Psoas muscle (tissue), 8 donors: ENCODE measurements at places on chromosomes 1 and 21.

- no peak for DNase-seq
Observed at GRCh38 chr1:182768963-182769362, 20.6 kb upstream of the NPL start.

DNA sequence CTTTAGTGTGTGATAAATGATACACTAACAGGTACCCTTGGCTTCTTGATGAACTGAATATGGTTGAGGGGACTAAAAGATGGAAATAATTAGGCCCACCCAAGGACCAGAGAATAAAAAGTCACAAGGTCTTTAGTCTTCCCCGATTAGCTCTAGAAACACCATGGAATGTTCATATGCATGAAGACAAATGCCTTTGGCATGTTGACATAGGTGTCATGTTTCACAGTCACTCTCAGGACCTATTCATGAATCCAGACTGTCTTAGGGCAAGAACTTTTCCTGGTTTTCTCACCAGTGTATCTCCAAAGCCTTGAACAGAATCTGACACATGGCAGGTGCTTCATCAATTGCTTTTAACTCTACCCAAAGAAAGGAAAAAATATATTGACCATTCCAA is 412.8 kb downstream of the AJAP1 start:
- no peak for DNase-seq

DNA sequence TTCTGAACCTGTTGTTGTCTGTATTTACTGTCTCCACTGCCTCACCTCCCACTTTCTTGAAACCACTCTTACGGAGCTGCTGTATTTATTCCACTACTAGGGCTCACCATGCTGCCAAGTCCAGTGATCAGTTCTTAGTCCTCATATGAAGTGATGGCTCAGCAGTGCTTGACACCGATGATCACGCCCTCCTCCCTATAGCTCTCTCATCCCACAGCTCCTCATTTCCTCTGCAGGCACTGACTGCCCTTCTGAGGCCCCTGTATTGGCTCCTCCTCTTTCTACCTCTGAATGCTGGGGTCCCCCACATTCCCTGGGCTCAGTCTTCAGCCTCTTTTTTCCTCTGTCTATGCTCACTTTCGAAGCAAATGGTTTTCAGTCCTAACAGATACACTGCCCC is 3.4 kb downstream of the CLCA1 start:
- DNase-seq = no peak

DNA sequence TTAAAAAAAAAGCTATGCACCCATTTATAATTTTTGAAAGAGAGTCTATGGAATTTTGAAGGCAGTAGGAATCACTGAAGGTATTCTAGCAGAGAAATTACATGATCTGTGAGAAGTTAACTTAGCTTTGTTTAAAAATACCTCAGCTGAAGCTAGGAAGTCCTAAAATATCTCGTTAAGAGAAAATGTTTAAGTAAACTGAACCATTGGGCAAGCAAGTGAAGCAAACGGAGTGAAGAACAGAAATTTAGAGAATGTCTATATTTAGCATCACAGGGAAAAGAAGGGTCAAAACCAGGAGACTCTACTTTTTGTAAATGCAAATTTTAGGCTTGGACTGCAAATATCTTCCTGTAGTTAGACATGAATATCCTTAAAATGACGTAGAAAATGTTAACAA is 230.8 kb downstream of the HMCN1 start:
- no peak for DNase-seq

GRCh38 chr1:192260076-192260475 is 56.7 kb upstream of the RGS21 start:
- no peak for DNase-seq

DNA sequence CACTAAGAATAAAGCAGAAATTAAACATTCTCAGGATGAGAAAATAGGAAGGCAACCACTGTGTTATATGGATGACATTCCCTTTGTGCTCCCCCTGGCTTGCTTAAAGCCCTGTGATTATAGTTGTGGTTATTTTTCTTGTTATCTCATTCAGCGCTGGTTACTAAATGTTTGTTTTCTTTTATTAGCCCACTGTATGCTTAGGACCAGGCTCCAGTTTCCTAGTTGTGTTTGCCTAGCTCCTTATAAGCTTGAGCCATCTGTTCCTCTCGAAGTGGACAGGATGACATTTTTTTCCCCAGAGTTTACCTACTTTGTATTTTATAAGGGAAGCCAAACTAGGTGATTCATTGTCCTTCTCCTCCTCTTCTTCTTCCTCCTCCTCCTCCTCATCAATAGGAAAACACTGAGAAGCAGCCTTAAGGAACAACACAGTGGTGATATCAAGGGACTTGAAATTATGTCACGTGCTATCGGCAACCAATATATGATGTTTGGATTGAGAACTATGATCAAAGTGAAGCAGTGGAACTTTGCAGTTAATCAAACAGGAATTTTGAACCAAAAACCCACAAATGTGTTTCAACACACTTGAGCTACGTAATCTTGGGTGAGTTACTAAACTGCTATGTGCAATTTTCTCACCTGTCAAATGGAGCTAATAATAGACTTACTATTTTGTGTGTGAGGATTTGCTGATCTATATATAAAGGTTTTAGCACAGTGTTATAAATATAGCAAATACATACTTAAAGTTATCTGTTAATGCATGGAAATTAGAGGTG is 35.1 kb upstream of the RGS7 start:
- DNase-seq = no peak

DNA sequence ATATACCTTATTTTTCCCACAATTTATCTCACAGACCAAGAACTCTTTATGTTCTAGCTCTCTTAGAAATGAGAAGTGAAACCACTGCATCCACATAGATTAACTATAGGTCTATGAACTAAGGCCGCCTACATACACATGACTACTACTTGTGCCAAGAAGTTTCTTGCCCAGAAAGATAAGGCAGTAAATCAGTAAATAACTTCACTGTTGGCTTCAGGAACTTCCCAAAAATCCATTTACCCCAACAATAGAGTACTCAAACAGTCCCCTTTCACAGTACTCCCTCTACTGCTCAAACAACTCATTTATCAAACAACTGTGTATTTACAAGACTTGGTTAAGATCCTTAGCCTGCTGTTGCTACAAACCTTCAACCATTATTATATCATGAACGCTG is 96.5 kb downstream of the NME7 start:
- no peak for DNase-seq

- DNase-seq = no peak
Observed at GRCh38 chr21:38258521-38259485, 2.0 kb downstream of the KCNJ15 start.

DNA sequence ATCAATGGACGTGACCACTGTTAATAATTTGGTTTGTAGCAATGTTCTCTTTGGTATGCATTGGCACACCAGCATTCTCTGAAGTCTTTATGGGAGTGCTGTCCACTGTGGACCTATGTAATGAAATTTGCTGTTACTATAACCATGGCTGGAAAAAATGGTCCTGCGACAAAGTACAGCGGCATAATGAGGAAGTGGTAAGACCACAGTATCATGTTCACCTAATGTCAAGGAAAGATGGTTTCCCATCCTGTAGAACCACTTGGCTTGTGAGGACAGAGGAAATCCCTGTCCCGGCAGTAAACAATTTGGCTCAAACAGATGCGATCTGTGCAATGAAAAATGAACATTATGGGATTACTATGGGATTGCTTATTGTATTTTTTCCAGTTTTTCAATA is 173.9 kb upstream of the IVNS1ABP start:
- DNase-seq = no peak

DNA sequence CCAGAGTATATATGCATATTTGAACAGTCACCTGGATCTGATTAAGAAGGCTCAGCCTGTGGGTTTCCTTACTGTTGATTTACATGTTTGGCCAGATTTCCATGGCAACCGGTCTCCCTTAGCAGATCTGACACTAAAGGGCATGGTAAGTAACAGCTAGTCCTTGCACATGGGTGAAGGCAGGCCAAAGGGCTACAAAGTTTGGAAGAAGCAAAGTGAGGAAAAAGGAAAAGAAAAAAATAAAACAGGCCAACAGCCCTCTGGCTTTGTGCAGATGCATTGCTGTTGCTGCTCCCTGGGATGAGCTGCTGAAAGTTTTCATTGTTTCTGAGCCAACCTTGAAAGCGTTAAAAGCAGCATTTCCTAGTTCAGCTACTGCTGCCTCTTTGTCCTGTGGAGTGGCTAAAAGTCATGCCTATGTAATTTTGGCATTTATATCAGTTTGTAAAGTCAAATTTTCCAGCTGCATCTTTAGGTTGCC is 176.5 kb upstream of the HOOK1 start:
- no peak for DNase-seq

GRCh38 chr1:243842978-243843511 is 7.0 kb downstream of the AKT3 start:
- DNase-seq = no peak

GRCh38 chr1:116104667-116105066 is 6.5 kb upstream of the MAB21L3 start:
- no peak for DNase-seq

DNA sequence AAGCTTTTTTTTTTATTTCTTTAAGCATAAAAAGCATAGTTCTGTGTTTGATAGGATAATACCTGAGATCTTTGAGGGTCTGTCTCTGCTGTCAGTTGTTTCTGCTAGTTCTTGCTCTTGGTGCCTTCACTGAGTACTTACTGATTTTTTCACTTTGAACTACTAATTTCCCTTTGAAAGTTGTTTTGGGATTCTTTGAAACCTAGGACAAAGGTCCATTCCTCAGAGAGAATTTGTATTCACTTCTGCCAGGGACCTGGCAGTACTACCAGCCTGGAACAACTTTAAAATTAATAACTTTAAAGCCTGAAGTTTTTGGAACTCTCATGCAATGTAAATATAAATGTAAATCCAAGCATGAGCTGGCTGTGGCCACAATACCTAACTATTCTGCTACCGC is 190.1 kb downstream of the TM2D1 start:
- DNase-seq = no peak

DNA sequence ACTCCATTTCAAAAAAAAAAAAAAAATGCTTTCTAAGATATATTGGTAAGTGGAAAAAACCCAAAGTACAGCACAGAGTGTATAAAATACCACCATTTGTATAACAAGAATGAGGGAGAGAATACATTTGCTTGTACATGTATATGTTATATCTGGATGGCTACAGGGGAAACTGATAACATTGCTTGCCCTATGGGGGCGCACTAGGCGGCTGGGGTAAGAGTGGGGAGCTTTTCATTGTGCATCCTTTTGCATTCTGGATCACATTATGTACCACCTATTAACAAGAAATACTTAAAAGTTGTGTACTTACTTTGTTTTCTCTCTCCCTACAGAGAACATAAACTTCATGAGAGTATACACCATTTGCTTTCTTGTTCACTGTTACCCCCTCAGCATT is 28.6 kb upstream of the OPRD1 start:
- DNase-seq = no peak

DNA sequence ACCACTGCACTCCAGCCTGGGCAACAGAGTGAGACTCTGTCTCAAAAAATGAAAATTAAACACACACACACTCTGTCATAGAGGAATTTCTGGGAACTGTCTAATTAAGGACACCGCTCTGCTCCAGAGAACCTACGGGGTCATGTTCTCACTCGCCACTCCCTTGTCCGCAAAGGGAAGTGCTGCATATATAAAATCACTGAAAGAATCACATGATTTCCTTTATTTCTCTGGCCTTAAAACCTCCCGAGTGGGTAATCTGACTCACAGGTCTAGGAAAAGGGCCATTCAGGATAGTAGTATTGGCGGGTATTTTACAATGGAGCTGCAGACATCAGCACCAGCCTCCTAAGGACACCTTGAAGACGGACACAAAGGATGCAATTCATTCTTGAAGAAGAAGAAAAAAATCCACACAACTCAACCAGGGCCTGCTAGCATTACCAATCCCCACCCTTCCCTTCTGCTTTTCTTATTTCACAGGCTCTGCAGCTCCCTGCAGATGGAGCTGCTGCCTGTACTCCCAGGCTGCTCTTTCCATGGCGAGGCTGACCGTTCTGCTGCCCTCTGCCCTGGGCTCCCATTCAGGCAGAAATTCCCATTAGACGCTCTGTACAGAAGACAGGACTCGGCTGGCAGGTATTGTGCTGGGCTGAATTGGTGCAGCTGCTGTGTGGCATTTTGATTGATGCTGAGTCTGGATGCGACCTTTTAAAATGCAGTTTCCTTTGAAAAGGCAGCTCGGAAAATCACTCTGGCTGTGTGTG is 53.3 kb upstream of the FAM89A start:
- DNase-seq = no peak

- DNase-seq = no peak
Observed at GRCh38 chr1:236945002-236945401, 59.2 kb downstream of the MT1HL1 start.

DNA sequence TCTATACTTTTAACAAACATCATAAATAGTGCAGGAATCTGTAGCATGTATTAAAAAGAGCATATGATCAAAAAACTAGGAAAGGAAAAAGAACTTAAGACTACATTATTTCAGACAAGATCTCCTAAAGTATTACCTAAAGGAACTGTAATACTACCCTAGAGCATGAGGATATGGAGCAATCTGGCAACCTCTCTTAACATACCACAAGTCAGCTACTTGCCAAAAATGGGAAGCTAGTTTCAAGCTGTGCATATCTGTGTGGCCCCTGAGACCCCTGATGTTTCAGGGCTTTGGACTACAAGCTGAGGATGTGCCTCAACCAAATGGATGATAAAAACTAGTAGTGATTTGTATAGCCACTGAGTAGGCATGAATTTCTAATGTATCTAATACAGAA is 525.6 kb downstream of the PTBP2 start:
- DNase-seq = no peak

GRCh38 chr1:3607703-3608065 is 3.6 kb downstream of the MEGF6 start:
- DNase-seq = no peak

GRCh38 chr1:178472531-178472930 is 24.2 kb downstream of the CLEC20A start:
- no peak for DNase-seq

DNA sequence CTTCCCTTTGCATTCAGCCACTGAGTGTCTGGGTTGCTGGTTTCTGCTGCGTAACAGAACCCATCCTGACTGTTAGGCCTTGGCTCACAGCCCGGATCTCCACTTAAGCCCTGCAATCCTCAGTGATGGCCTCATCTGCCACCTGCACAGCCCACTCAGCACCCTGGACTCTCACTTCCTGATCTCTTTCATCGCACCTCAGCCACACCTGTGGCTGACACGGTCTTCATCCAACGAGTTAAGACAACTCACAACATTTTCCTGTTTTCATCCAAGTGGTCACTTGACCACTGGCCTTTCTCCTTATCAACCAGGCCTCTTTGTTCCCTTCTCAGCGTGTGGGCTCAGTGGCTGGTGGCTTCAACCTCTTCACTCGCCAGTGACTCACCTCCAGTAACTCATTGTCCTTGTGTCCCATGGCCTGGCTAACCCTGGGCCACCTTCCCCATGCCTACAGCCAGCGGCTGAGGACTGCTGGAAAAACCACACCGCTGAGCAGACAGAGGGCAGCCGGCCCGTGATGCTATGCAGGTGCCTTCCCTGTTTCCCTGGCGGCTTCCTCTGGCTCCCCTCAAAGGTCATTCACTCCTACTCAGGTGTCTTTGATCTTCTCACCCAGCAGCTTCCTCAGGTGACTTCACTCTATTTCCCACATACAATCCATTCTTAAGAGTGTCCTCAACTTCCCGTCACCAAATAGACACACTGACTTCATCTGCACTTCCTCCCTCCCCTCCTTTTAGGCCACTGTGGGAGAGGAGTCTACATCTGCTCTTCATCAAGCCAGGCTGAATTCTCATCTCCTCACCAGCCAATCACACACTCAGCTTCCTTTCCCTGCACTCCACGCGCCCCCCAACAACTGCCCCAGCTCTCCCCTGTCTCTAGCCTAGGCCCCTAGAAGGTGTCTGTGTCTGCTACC is 19.9 kb upstream of the EDN2 start:
- DNase-seq = no peak
